ENCODE measurements at places on chromosomes 1 and 21.
A peak's percentile ranks its signal among the peaks of the same experiment; 100 is the strongest.

DNA sequence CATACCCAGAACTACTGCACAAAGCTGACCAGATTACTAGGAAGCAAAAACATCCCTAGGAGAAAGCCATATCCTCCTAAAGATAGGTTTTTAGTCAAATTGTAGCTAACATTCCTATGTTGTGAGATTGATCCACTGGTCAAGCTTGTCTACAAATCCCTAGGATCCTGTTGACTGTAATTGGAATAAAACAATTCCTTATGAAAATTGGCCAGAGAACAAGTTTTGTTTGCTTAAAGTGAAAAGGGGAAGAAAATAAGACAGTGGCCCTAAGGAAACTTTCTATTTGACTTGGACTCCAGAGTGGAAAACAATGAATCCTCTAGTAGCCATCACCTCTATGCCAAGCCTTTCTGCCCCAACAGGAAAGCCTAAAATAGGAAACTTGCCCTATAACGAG is 645.2 kb upstream of the USP24 start:
- no peak for DNase-seq

DNA sequence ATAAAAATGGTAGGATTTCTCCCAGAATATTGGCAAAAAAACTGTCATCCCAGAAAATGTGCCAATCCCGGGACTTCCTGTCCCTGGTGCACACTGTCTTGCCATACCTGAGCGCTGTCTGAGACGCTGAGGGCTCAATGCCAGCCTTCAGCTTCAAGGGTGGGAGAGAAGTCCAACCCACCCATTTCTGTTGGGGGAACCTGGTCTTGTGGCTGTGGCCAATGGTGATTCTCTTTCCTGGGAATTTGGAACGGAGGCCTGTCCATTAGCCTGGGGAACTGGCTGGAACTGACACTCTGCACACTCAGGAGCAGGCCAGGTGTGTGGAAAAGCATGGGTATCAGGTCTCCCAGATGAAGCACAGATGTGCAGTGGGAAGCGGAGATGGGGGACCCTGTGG is 6.7 kb downstream of the MTHFR start:
- no peak for DNase-seq

- DNase-seq, result no peak
Observed at GRCh38 chr1:147550302-147550937, 9.1 kb downstream of the BCL9 start.

- DNase-seq, result peak; percentile 90
Observed at GRCh38 chr1:205849619-205850355, at the start of gene PM20D1. PM20D1 (minus strand) TSS chr1:205850132; CDS start chr1:205850072, 60 bp downstream.

DNA sequence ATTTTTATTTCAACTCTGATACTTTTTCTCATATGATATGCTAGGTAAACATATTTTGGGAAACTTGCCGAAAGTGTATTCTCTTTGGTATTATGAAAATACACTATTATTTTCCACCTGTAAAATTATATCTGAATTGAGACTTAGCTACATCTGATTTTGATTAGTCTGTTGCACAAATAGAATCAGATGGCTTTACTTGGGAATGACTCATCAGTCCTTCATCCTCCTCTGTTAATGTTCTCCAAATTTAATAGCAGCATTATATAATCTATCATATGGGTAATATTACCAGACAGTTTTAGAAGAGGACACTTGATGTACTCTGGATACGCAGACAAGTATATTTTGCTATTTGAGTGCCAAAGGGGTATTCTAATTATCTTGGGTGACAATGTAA is 245.3 kb downstream of the CTH start:
- DNase-seq, result no peak

- DNase-seq, result no peak
Observed at GRCh38 chr1:53071167-53071865, 9.3 kb downstream of the PODN start.

DNA sequence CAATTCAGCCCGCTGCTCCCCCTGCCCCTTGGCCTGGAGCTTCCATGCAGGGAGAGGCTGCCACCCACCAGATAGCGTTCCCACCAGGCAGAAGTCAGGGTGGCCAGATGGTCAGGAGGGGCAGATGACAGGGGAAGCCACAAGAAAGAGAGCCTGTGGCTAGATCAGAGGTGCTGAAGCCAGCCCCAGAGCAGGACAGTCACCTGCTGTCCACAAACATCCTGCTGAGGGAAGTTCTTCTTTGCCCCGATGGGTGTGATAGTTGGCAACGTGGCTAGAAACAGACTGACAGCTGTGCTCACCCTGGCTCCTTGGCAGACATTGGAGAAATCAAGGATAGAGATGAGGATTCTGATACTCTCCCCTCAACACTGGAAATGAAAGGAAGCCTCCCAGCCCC is 27.2 kb upstream of the SRP9 start:
- DNase-seq, result no peak

- DNase-seq, result no peak
Observed at GRCh38 chr1:161910604-161911003, 113.1 kb downstream of the OLFML2B start.

- no peak for DNase-seq
Observed at GRCh38 chr1:61569303-61569621, 155.7 kb downstream of the TM2D1 start.

DNA sequence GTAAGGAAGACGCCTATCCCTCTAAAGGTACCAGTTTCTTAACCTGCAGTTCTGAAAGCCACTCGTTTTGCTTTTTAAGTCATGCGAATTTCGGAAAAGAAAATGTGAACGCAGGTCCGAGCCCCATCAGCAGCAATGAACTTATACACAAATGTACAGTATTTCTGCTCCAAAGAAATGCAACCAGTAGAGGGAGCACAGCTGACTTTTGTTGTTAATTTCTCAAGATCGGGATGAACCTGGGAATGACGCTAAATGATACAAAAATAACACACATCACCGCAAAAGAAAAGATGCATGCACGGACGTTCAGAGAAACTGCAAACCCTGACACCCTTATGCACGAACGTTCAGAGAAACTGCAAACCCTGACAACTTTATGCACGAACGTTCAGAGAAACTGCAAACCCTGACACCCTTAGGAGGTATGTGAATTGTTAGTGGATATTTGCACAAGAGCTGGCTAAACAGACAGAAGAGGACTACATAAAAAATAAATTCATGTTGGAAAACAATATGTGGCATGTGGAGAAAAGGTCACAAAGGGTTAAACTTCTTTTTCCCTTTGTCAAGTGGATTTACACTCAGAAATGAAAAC is 3.5 kb upstream of the TIAM1 start:
- DNase-seq, result peak; percentile 33

DNA sequence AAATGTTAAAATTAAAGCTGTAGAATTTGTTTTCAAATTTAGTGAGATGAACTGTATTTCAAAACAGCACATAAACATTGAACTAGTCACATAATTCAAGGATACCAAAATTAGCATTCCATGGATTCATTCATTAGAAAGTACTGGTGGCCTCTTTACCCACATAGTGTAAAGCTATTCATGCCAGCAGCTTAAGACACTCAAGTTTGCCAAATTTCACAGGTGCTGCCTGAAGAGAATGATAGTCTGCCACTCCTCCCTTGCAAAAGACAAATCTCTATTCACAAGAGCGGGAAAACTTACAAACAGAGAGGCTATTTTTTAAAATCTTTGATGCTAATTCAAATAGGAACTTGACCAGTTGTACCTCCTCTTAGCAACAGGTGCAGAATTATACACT is 337.0 kb downstream of the BRINP3 start:
- DNase-seq, result no peak

DNA sequence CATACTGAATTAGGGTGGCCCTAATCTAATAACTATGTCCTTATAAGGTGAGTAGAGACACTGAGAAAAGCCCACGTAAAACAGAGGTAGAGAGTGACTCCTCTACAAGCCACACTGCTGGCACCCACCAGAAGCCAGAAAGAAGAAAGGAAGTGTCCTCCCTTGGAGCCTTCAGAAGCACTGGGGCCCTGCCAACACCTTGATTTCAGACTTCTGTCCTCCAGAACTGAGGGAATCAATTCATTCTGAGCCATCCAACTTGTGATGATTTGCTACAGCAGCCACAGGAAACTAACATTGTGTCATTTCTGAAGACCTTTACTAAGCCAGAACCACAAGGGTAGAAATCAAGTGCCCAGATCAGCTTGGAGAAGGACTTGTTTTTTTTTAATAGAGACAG is 15.0 kb downstream of the GNB1 start:
- no peak for DNase-seq

DNA sequence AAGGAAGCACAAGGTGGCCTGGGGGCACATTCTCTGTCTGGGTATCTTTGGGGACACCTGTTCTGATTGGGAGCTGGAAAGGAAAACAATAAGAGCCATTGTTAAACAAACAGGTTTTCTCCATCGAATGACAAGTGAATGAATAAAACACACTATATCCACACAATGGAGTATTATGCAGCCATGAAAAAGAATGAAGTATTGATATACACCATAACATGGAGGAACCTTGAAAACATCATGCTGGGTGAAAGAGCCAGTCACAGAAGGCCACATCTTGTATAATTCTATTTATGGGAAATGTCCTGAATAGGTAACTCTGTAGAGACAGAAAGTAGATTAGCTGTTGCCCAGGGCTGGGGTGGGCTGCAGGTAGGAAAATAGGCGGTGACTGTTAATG is 11.1 kb downstream of the PROK1 start:
- no peak for DNase-seq

DNA sequence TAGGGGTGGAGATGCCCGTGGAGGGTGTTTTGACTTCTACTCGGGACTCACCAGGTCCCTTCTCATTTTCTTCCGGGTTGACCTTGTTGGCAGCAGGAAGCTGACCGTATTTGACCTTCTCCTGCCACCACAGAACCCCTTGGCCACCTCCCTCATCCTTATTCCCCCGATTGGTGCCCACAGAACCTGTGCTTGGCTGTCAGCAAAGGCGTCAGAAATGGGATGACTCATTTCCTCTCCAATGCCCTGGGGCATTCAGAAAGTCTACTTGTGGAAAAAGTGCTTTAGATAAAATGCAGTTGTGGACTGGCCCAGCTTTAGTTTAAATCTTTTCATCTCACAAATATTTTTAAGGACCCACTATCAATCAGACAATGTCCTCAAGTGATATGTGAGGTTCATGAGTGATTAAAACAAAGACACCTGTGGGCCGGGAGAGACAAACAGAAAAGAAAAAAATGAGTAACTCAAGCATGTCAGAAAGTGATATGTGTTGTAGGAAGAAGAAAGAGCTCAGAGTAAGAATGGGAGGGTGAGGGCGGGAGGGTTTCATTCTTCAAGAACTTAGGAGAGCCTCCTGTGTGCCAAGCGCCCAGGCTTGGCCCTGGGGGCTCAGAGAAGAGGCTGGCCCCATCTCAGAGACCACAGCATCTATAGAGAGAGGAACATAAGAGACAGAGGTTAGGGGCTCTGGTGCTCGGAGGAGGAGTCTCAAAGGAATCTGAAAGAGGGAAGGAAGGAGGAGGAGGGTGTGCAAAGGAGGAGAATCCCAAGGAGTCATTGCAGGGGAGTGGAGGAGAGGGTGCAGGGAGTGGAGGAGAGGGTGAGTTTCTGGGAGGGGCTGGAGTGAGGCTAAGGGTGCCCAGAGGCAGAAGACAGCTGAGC is 221.6 kb upstream of the VAMP3 start:
- no peak for DNase-seq

- DNase-seq, result no peak
Observed at GRCh38 chr1:28779751-28780408, 32.1 kb upstream of the OPRD1 start.

GRCh38 chr1:246828818-246829217 is 102.9 kb downstream of the AHCTF1 start:
- no peak for DNase-seq

GRCh38 chr1:204299814-204300365 is 59.8 kb downstream of the PLEKHA6 start:
- DNase-seq, result peak; percentile 85

- no peak for DNase-seq
Observed at GRCh38 chr1:83698644-83699043, 300.3 kb downstream of the TTLL7 start.

- no peak for DNase-seq
Observed at GRCh38 chr1:115479055-115479482, 141.0 kb upstream of the NGF start.

GRCh38 chr1:52264530-52265115 is 101.4 kb downstream of the CC2D1B start:
- DNase-seq, result no peak

DNA sequence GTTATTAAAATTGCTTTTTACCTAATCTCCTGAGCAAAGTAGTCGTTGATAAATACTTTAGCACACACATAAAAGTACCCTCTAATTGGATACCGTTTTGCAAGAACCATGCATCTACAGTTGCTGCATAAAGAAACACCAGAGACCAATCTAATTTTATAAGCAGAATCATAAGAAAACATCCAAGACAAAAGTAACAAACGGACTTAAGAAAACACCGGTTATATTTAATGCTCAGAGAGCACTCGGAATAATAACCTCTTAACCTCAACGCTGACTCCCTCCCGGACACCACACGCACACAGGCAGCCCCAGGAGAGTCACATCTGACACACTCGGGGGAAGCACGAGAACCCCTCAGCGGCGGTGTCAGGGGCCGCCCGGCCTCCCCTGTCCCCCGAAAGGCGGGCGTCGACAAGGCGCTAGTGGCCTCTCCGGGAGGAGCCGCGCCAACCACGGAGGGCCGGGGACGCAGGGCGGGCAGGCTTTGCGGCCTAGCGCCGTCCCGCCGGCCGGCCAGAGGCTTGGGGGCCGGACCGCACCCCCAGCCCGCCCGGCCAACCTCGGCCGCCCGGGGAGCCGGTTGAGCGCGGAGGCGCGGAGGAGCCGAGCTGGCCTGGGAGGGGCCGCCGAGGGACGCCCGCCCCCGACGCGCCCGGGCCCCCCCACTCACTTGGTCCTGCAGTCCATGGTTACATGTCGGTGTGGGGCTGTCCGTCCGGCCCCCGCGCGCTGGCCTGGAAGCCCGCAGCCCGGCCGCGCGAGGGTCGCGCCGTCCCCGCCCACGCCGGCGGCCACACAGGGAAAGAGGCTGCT is 606 bp downstream of the DENND1B start:
- DNase-seq, result peak; percentile 53

DNA sequence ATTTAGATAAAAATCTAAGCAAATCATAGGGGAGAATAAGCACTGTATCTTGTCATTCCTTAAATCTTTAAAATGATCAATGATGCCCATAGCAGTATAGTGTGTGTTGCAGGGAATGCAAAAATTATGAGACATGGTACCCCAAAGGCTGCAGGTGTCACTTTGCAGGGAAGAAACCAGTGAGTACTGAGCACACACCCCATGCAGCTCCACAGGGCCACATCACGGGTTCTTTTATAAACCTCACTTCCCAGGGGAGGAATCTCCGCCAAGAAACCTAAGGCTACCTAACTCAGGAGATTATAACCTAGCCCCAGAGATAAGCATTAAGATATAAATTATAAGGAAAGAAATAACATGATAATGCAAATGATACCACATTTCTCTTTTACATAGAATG is 115.6 kb downstream of the APP start:
- DNase-seq, result no peak

- DNase-seq, result no peak
Observed at GRCh38 chr1:15762546-15762945, 4.0 kb downstream of the FBLIM1 start.

DNA sequence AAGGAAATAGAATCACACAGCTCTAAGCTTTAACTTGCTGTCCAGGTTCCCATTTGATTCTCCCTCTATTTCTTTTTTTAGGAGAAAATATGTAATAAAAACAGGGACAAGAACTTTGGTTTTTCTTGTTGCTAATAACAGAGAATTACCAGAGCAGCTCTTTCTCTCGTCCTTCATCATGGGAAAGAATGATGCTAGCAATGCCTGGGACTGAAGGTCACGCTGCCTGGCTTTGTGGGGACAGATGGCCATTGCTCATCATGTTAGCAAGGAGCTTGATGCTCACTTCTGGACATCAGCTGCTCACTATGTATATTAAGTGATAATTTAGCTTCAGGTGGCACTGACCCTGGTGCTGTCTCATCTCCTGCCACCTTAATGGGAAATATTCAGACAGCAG is 77.3 kb upstream of the AKT3 start:
- no peak for DNase-seq

All from BE2C (cell line).